MCF 10A (cell line): ENCODE measurements at places on chromosomes 16 and 17. TPM values are rescaled to one million over a fixed set of nuclear protein-coding genes. Genes with fewer than 3 reads are reported as not detected.

- DNase-seq: peak; percentile 53
Observed at GRCh38 chr16:56193951-56194726, 2.9 kb downstream of the GNAO1 start.

CDH16 gene
- total RNA-seq: 0.25 TPM in 1 of 2 replicates, not detected in the other

KRTAP2-2 gene
- total RNA-seq: not detected in 2 replicates

SOCS7 gene
- total RNA-seq: 26.2 and 32.1 TPM in 2 replicates

DNA sequence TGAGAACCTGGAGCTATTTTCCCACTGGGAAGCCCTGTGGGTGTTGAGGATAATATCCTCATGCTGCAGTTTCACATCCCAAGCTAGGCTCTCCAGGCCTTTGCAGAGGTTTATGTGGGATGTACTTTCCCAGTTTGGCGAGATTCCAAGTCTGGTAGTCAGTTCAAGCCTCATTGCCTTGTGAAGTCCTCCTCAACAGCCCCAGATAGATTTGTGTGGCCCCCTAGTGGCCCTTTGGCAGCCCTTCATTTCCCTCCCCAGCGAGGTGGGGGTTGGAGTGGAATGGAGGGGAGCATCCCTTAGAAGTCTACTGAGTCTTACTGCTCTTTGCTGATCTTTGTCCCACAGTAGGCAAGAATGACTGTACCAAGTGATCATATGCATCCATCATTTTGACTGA is 137.9 kb downstream of the CDH11 start:
- DNase-seq: peak; percentile 83

KCNH6 gene
- not detected in 2 replicates for total RNA-seq

MEAK7 gene
- total RNA-seq: 62.3 and 66.8 TPM in 2 replicates

ADAT1 gene
- 48.7 and 60.2 TPM in 2 replicates for total RNA-seq

DNA sequence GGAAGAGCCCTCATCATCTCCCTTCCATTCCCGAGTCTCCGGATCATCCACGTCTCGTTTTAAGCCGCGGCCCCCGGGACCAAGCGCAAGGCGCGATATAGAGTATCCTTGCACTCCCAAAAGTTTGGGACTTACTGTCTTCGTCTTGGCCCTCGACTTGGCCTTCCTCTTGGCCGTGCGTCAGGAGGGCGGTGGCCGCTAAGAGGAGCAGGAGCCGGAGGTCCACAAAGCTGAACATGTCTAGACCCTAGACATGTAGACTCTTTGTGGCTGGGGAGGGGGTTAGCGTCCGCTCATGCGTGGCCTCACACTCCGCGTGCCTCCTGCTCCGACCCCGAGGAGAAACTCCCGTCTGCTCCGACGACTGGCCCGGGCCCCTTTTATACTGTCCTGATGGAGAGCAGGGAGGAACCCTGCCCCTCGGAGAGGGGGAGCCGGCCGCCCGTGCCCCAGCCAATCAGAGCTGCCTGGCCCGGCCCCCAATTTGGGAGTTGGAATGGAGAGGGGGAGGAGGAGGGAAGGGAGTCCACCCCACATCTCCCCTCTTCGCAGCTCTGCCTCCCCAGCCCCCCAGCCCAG is at the start of gene COL1A1:
COL1A1 (minus strand) TSS at position 356 of the 579 bp plus-strand sequence; CDS start at position 238, 118 bp downstream.
- no peak for DNase-seq

- no peak for DNase-seq
Observed at GRCh38 chr17:13240851-13241250, 223.0 kb upstream of the ELAC2 start.

GRCh38 chr17:52026075-52026474 is 132.4 kb downstream of the CA10 start:
- no peak for DNase-seq

SULT1A3 gene
- total RNA-seq: 13.4 TPM in 2 replicates

GRCh38 chr17:44733753-44734152 is 25.0 kb upstream of the ADAM11 start:
- DNase-seq: peak; percentile 16

DNA sequence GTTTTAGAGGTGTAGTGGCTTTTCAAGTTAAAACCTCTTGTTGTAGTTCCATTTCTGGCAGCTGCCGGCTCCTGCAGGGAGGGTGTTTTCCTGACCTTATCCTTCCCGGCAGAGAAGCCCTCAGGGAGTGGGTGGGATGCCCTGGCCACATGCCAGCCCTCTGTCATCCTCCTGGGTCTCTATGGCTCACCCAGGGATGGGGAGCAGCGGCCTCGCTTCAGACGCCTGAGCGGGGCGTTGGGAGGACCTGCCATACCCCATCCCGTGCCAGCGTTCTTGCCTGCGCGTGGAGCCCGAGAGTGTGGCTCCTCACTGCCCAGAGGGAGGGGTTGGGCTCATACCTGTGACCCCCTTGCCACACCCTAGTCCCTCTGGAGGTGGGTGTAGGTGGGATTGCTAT is 11.9 kb downstream of the KCNJ12 start:
- DNase-seq: no peak

GRCh38 chr17:9402590-9403199 is 172.9 kb downstream of the STX8 start:
- peak; percentile 61 for DNase-seq

DNA sequence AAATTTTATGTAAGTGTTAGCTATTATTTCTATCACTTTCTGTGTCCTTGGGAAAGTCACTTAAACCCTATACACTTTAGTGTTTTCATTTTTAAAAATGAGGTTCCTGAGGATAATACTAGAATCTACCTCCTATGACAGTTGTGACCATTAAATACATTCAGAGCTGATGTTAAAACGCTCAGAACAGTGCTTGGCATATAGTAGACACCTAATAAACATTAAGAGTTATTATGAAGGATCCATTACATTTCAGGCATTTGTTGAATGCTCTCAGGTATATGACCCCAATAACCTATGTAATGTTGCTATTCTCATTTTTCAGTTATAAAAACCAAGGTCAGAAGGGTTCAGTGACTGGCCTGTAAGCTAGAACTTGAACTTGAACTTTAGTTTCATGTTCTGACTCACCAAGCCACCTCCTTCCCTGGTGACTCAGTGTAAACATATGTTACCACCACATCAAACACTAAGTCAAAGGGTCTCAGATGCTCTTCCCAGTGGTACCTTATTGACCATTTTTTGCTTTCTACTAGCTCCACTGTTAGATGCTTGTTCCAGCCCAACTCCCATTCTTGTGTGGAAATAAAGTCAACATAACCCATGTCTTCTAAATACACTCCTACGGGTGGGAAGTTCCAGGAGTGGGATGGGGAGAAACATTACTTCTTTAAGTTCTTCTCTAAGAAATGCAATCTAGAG is 47.6 kb downstream of the HSD17B2 start:
- peak; percentile 58 for DNase-seq

- no peak for DNase-seq
Observed at GRCh38 chr17:34606763-34607162, 27.4 kb downstream of the TMEM132E start.

CLEC18C gene
- total RNA-seq: 0.21 and 0.32 TPM in 2 replicates

DNA sequence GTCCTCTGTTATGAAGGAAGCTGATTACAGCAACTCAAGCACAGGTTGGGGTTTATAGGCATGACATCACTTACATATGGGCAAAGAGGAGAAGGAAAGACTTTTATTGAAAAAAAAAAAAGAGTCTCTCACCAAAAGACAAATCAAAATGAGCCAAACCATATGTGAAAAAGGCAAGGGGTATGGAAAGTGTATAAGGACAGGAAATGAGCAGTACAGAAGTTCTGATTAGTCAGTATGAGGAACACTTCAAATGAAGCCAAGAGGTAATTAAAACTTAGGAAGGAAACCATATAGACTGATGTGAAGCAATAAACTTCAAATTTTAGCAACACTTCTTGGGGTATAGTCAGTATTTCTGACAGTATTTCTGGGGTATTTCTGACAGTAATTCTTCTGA is 1372.6 kb downstream of the CDH11 start:
- DNase-seq: no peak

DNA sequence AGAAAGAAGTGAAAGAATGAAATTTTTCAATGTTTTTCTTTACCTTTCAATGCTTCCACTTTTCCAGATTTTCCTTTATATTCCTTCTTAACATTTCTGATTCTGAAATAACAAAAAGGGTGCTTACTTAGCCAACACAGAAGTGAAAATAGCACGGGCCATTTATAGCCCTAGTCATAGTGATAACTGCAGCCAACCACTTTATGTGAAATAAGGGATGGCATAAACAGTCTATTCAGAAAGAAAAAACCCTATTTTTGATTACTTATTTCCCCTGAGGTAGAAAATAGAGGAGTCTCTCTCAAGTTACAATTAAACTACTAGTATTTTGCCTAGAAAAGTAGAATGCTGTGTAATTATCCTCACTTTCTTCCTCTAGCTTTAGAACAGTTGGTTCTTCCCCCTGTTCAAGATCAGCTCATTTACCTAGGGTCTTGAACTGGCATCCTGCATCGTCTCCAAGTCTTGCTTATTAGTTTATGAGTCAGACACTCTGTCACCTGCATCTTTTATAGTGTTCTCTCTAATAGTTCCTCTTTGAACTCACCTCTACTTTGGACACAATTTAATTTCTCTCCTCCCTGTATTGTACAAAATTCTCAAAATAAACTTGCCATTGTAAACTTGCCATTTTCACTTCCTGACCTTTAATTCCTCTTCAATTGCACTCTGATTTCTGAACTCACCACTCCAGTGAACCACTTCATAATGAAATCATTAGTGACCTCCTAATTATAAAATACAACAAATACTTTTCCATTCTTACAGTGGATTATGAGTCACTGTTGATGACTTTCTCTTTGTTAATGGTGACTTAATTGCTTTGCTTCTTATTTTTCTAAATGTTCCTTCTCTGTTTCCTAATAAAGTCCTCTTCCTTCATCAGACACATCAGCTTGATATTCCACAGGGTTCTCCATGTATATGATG is 23.6 kb downstream of the ABCA6 start:
- DNase-seq: no peak

DNA sequence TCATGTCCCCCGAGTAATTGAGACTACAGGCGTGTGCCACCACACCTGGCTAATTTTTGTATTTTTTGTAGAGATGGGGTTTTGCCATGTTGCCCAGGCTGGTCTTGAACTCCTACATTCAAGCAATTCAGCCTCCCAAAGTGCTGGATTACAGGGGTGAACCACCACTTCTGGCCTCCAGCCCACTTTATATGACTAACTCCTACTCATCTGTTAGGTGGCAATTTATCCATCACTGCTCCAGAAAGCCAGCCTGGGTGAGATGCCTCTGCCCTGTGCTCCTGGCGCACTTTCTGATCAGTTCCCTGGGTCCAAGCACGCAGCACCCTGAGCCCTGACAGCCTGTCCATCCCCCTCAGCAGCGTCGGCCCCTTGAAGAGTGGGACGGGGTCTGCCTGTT is 29.4 kb downstream of the ADAM11 start:
- DNase-seq: peak; percentile 12

GRCh38 chr16:53111078-53111791 is 56.4 kb downstream of the CHD9 start:
- no peak for DNase-seq

DNA sequence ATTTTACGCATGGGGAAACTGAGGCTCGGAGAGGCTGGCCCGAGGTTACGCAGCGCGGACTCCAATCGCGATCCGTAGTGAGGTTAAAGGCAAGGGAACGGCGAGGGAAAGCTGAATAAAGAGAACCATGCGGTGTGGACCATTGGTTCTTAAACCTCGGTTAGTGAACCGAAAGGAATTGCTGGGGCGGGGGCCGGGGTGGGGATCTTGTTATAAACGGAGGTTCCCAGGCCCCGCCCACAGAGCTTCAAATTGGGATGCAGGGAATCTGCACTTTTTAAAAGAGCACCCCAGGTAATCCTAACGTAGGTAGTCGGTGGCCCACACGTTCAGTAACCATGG is 524 bp downstream of the IQCK start:
- DNase-seq: no peak

DNA sequence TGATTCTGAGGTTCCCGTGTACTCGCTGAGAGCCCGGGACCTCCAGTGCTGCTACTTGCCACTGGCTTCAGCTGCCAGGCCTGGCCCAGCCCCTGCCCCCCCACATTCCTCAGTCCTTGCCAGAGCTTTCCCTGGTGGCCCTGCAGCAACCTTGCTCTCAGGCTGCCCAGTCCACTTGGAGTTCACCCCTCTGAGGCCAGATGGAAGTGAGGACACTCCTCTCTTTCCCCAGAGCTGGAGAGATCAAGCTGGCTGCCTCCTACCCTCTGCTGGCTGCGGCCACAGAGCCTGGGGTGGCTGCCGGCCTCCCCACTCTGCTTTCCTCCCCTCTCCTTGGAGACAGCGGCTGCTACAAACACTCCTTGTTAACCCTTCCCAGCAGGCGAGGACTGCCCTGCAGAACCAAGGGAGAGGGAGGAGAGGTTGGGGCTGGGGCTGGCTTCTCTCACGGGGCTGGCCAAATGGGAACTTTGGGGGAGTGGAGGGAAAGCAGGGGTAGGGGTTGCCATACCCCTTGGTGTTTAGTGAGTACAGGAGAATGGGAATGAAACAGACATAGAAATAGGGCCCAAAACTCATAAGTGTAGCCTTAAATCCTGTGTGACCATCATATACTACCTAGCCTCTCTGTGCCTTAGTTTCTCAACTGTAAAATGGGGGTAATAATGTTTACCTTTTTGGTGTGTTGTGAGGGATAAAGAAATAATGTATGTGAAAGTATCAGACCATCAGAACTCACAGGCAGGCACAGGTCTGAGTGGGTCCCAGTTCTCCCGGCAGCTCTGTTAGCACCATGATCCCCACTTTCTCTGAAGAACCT is at the start of gene GAS2L2:
GAS2L2 (minus strand) TSS at position 295 of the 820 bp plus-strand sequence. CDS start 389 bp downstream, outside the sequence.
- no peak for DNase-seq

GRCh38 chr17:82740906-82741759 is 5.7 kb downstream of the FN3K start:
- DNase-seq: peak; percentile 30

DNA sequence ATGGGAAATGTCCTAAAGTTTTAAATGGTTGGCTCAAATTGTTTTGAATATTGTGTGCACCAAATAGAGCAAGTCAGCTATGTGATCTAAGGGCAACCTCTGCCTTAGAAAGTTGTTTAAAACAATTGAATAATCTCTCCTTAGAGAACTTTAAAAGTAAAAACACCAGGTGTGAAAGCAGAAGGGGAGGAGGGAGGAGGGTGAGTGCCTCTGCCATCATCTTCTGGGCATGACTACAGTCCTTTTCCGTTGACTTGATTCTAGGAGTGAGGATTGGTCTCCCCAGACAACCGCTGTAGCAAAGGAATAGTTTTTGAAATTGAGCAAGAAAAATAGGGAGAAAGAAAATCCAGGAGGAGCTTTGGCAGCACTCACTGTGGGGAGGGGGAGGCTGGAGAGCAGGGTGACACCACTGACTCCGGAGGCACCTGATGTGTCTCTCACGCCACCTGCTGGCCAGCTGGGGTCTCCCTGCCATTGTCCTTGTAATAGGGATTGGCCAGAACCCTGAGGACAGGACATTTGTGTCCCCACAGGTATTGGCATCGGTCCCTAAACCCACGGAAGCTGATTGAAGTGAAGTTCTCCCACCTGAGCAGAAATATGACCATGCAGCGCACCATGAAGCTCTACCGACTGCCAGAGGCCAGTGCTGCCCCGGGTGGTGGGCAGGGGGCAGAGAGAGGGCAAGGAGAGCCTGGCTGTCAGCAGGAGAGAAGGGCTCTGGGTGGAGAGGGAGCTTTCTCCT is 33.3 kb downstream of the PLCD3 start:
- peak; percentile 85 for DNase-seq

- no peak for DNase-seq
Observed at GRCh38 chr16:62709794-62710193, 673.6 kb upstream of the CDH8 start.

GRCh38 chr16:85650135-85650843 is 37.2 kb downstream of the GSE1 start:
- no peak for DNase-seq

DYNLRB2 gene
- not detected in 2 replicates for total RNA-seq

- DNase-seq: no peak
Observed at GRCh38 chr16:15557258-15557657, 85.7 kb downstream of the MARF1 start.

IRX3 gene
- 15.7 and 17.6 TPM in 2 replicates for total RNA-seq
